Fibroblast of skin of abdomen (primary cell): ENCODE measurements at places on chromosomes 1 and 21.
A peak's percentile ranks its signal among the peaks of the same experiment; 100 is the strongest.

- DNase-seq, result no peak
Measured at GRCh38 chr1:9068981-9069325, 482 bp downstream of the SLC2A5 start.

GRCh38 chr1:44293761-44294315 is 61.2 kb downstream of the ERI3 start:
- no peak for DNase-seq

DNA sequence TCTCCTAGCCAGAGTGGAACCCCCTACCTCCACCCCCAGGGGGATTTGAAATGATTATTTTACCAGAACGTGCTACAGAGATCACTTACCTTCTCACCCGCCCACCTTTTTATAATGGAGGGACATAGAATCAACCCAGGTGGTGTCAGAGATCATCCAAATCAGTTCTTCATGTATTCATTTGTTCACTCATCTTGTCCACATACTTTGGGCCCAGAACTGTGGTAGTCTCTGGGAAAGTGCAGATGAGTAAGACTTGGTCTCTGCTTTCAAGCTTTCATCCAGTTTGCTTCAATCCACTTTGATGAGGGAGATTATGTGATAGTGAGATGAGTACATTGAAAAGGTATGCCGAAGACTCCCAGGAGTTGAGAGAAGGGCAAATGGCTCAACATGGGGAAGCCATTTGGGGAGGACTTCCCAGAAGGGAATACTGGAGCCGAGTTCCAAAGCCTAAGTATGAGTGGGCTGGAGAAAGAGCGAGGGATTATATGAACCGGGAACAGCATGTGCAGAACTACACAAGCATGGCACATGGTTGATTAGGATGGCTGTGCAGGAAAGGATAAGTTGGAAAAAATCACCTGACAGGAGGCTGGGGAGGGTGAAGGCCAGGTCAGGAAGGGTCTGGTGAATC is 1.9 kb downstream of the FGGY start:
- DNase-seq, result peak; percentile 60

- no peak for DNase-seq
Measured at GRCh38 chr1:201360486-201360885, 17.0 kb downstream of the TNNT2 start.

DNA sequence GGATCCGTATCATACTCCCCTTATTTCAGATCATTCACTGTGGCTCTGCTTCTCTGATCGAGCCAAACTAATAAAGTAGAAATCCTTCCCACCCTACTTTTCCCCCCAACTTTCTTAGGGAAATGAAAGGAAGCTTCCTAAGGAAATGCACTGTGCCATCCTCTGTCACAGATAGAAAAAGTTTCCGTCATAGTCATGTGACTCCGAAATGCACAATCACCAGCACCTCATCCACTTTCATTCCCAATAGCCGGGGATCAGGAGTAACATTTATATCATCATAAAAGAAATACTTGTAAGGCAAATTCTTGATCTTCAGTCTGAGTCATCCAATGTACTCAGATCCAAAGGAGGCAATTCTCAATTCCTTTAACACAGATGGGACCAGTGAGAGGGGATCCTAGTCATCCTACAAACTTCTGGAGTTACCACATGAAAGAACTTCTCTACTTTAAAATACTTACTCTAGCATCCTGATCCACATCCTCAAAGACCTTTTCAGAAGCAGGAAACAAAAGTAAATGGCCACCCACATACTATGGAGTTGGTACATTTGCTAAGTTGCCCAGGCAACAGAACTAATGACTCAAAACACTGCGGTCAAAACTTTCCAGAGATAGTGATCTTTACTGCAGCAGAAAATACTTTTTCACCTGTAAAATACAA is 97.8 kb upstream of the ZC3H11B start:
- DNase-seq, result peak; percentile 95

DNA sequence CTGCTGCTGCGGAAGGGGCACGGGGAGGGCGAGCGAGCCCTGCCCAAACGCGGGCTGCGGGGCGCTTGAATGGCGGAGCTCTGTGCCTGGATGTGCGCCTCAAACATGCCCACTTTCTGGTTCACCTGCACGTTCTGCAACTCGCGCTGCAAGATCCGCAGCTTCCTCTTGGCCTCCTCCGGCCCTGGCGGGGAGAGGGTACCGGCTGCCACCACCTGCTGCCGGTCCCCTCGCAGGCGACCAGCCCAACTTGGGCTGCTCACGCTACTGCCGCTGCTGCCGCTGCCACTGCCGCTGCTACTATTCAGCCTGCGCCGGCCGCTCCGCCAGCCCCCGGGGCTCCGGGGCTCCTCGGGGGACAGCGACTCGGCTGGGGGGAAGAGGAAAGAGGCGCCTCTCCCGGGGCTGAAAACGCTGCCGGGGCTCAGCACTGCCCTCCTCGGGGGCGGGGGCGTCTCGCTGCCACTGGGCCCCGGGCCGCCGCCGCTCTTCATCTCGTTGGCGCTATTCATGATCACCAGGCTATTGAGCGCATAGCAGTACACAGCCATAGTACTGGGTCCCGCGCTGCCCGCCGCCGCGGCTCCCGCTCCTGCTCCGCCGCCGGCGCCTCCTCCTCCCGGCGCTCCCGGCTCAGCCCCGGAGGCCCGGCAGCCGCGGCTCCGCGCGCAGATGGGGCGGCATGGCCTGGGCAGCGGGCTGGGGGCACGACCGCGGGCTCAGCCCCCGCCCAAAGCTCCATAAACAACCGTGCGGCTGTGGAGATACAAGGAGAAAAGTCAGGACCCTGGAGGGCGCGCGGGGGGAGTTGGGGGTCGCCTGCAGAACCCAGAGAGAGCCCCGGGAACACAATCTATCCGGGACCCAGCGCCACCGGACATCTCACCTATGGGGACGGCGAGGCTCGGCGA is 1.9 kb downstream of the ITPKB start:
- DNase-seq, result peak; percentile 41

DNA sequence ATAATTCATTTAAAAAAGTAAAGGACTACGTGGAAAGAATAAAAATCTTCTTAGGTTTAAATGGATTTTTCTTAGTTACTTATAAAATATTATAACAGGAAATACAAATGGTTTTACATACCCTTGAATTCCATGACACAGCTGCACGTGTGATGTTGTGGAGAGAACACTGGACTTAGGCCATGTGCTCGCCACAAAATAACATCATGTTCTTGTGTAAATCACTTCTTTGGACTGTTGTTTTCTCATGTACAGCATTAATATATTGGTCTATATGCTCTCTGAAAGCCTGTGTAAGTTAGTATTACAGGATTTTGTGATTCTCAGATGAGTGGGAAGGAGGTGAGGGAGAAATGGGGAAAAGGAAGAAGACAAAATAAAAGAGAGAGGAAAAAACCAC is 228.2 kb downstream of the DNM3 start:
- peak; percentile 49 for DNase-seq

DNA sequence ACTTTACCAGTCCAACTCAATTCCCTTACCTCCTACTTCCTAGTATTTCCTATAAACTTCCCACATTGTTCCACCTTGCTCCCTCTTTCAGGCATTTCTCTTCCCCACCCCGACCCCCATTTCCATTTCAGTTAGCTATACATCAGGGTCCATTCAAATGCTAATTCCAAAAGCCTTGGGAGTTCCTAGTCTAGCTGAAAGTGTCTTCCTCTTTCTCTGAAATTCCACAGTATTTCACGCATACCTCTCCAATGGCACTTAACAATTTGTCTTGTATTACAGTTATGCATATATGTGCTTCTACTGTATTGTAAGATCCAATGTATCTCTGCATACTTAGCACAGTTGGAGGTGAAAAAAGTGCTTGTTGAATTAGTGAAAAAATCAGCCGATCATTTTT is 94.9 kb downstream of the ZNF644 start:
- no peak for DNase-seq

GRCh38 chr1:111750856-111751255 is 4.8 kb upstream of the DDX20 start:
- no peak for DNase-seq

GRCh38 chr1:94805912-94806311 is 14.2 kb upstream of the SLC44A3 start:
- peak; percentile 57 for DNase-seq
